ENCODE measurements at places on chromosomes 2 and 18.

DNA sequence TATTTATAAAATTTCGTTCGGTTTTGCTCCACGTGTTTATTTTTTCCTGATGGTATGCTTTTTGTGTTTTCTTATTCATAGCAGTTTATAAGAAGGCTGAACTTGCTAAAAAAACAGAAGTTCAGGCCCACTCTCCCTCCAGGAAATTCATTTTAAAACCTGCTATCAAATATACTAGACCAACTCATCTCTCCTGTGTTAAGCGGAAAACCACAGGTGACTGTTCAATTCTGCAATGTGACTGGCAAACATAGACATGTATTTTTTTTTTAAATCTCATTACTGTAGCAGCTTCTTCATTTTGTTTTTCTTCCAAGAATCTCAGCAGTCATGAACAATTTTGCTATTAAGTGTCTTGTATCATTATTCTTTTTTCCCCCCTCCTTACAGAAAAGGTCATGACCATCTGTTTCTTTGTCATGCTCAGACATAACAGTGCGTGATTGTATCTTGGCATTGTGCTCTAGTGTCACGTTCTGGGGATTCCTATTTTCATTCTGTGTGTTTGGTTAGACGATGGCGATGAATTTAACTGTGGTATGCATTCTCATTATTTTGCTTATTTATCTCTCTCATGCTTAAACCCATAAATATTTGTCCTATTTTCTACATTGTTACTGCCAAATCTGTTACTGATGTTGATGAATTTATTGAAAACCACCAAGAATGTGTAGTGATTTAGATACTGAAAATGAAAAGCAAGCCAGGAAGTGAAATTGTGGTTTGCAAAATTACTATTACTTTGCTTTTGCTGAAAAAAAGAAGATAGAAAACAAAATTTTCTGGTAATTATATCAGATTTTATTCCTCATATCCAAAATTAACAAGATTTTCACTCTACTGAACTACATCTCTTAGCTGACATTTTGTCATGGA, 74.6 kb upstream of the UNC80 start:
- DNase-seq = no peak

DNA sequence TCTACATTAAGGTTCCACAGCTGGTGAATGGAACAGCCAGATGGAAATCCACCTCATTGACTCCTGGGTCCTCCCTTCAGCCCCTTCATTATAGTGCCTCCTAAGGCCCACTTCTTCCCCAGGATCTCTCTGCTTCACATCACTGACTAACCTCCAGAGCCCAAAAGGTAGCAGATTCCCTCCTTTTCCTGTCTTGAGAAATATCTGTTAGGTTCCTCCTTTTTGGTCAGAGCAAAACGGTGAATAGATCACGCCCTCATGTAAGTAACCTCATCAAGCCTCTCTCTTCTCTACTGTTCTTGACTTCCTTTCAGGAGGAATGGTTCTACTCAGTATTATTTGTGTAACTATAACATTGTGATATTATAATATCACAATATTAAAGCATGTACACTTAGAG, 155.0 kb upstream of the SRD5A2 start:
- DNase-seq = no peak

DNA sequence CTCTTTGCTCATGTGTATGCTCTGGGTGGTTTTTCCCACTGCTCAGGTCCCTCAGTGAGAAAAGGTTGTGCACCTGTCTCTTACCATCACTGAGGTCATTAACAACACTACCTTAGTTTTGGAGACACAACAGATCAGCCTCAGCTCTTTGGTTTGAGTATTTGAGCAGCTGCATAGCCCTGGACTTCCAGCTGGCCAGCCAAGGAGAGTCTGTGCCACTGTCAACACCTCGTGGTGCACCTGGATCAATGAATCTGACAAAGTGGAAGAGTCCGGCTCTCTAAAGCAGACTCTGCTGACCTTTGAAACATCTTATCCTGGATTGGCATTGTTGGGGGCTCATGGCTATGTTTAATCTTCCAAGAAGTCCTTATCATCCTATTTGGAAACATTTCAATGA, 30.0 kb downstream of the SERPINB8 start:
- no peak for DNase-seq

DNA sequence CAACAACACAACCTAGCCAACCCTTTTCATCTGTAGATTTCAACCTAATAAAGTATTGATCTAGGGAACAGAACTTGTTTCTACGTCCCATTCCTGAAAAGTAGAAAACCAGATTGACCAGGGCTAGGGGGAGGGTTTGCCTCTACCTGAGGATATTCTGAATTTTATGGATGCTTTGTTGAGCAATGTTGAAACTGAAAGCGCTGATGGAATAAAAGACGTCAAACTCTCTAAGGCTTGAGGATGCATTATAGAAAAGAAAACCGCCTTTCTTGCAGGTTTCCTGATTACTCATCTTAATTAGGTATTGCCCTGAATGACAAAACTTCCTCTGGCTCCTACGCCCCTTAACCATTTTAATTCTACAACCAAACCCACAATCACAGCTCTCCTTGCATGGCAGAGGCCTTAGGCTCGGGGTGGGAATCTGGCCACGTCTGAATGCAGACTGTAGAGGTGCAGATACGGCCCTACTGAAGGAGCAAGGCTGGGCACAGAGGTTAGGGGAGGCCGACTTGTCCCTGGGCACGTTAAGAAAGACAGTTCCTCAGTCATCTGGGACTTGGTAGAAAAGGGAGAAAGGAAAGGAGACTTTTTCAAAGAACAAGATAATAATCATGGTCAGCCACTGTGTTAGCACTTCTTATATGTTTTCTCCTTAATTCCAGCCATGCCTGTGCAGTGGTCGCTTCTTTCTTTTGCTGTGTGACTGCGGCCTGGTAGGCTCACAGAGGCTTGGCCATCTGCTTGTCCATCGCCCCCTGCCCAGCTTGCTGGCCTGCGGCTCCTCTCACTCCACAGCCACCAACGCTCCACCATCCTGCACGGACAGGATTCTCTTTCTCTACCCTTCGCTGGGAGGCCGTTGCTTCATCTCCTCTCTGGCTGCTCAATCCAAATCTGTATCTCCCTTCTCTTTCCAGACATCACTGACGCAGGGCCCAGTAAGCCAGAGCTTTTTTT, 209.5 kb downstream of the VAPA start:
- DNase-seq = no peak

DNA sequence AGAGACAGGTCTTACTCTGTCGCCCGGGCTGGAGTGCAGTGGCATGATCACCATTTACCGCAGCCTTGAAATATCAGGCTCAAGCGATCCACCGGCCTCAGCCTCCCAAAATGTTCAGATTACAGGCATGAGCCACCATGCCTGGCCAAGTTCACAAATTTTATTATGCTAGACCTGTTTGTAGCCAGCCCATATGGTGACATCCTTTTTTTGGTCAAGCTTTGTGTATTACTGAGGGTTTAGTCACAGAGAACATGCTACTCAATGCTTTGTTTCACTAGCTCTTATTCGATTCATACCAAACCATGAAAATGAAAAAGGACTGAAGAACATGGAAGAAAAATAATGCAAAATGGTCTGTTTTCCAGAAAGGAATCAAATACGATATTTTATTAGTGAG, 41.4 kb downstream of the DGKD start:
- DNase-seq = no peak

DNA sequence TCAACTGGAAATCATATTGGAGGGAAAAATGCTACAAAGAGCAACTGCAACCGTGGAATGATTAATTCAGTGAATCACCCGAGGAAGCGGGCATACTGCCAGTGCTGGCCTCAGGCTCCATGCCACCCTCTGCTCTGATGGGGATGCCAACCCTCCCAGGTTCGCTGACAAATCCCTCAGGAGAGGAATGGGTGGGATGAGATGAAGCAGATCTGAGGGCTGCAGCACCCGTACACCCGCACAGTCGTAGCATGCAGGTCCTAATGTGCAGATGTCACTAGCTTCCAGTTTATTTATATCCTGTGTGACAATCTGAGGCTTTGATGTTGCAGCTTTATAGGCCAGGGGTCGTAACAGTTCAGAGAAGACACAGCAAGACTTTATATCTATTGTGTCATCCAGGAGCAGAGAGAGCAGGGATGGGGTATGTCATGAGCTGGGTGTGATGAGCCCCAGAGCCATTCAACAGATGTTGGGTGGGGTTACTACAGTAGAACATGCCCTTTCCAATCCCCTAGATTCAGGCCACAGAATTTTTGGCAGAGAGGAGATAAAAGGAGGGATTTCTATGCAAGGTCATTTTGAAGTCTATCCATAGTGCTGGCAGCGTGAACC, 44.6 kb downstream of the DPP4 start:
- DNase-seq = no peak

- DNase-seq = no peak
These were observed 369.5 kb upstream of the LYPD1 start for GRCh38 chr2:133039531-133039930.

GRCh38 chr2:219634951-219635751, 7.7 kb downstream of the SLC4A3 start:
- no peak for DNase-seq
